ENCODE measurements at places on chromosomes 7 and 10.

- DNase-seq: no peak
These were observed 43.5 kb downstream of the YKT6 start for GRCh38 chr7:44244282-44244681.

GRCh38 chr10:103765981-103766380, 89.4 kb downstream of the SH3PXD2A start:
- no peak for DNase-seq

- no peak for DNase-seq
These were observed 84.7 kb downstream of the NRP1 start for GRCh38 chr10:33249659-33250345.

GRCh38 chr7:148575640-148576411, 14.7 kb upstream of the C7orf33 start:
- DNase-seq: peak; percentile 8

DNA sequence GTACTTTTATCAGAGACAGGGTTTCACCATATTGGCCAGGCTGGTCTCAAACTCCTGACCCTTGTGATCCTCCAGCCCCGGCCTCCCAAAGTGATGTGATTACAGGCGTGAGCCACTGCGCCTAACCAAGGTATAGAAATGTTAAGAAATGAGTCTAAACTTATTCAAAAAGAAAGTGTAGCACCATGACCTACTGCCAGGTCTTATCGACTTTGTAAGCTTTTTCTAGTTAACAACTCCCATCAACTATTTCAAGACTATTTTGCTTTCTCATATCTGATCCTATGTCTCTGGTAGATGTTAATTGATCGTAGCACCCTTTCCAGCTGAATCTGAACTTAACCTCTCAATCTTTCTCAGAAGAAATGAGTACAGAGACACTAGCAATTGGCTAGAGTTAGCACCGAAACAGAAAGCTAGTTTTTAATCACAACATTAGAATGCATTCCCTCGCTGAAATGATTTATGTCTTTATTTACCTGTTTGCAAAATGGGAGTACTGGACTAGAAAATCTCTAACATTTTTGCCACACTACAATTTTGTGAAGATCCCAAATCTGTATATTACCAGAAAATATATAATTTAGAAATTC, 114.0 kb upstream of the HGF start:
- no peak for DNase-seq

DNA sequence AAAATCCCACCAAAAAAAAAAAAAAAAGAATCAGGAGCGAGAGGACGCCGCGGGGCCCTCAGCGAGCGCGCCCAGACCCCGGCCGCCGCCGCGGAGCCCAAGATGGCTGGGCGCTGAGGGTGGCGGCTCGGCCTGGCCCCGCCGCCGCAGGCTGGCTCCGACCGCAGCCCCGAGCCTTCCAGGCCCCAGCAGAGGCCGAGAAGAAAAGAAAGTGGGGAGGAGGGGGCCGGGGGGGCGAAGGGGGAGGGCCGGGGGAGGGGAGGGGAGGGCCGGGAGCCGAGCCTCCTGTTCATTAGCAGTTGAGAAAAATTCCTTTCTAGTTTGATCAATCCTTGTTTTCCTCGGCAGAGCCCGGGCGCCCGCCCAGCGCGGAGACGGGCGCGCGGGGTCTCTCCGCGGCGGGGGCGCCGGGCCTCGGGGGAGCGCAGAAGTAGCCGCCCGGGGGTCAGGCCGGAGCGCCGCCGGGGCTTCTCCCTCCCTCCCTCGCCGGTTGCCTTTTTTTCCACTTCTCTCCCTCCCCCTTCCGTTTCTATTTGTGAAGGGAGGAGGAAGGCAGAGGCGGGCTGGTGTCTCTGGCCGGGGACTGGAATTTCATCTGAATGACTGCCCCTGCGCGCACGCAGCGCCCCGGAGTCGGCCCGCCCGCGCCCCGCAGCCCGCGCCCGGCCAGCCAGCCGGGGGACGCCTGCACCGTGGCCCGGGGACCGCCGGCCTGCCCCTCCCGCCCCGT, 778 bp upstream of the TRIM8 start:
- no peak for DNase-seq

DNA sequence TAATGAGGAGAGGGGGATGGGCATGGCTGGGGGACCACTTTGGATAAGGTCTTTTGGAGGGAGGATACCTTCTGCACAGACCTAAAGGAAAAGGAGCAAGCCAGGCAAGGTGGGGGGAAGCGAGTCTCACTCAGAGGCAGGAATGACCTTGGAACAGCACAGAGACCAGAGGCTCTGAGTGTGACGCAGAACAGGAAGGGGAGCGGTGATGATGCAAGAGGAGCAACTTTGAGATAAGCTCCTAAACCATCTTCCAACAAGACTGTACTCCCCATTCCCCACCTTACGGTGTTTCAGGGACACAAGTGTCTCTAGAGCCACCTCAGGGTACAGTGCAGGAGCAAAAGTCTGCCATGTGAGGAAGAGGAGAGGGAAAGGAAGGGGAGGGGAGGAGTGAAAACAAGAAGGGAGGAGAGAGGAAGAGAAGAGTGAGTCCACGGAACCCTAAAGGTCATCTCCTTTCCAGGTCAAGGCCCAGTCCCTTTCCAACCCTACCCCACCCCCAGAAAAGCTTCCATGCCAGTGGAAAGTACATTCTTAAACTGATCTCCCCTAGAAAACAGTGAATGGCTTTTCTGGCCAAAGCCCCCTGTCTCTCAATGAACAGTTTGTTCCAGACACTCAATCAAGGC, 54.1 kb downstream of the JAZF1 start:
- DNase-seq: no peak

DNA sequence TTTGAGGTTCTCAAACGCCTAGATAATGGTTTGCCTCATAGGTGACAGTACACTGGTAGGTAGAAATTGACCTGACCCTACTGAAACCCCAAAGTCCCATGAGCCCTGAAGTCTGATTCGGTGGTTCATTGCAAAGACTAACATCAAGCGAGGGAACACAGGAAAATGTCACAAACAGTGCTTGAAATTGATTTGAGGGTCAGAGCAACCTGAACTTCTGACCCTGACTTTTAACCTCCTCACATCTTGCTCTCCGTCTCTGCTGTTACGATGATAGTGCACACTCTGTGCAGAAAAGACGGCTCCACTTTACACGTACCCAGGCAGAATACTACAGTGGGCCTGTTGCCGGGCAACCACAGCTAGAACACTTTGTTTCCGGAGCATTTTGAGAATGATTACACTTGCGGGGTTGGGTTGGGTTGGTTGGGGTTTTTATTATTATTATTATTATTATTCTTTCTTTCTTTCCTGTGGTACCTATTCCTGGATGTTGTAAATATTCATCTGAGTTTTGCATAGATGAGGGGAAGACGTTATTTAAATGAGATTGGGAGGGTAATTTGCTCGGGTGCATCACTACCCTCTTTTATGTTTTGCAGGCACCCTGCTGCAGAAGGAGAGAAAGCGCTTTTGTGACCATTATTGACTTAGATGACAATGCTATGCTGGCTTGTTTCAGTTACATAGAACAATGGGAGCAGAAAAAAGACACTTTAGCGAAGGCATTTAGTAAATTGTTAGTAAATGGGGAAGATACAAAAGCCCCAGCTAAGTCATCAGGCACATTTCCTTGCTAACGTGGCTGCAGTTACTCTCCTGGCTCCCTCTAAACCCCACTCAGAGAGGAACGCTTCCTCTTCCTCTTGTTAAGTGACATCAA, 438.1 kb upstream of the NRP1 start:
- no peak for DNase-seq

DNA sequence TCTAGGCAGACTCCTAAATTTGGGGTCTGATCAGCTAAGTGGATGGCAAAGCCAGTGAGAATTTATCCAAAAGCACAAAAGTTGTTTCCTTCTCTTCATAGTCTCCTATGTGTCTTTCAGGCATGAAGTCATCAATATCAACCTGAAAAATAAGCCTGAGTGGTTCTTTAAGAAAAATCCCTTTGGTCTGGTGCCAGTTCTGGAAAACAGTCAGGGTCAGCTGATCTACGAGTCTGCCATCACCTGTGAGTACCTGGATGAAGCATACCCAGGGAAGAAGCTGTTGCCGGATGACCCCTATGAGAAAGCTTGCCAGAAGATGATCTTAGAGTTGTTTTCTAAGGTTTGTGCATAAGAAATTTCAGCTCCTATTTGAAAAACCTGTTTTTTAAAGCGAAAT, 4.8 kb downstream of the GSTO1 start:
- DNase-seq: no peak

GRCh38 chr10:15069230-15069629, 19.3 kb downstream of the ACBD7 start:
- DNase-seq: no peak

DNA sequence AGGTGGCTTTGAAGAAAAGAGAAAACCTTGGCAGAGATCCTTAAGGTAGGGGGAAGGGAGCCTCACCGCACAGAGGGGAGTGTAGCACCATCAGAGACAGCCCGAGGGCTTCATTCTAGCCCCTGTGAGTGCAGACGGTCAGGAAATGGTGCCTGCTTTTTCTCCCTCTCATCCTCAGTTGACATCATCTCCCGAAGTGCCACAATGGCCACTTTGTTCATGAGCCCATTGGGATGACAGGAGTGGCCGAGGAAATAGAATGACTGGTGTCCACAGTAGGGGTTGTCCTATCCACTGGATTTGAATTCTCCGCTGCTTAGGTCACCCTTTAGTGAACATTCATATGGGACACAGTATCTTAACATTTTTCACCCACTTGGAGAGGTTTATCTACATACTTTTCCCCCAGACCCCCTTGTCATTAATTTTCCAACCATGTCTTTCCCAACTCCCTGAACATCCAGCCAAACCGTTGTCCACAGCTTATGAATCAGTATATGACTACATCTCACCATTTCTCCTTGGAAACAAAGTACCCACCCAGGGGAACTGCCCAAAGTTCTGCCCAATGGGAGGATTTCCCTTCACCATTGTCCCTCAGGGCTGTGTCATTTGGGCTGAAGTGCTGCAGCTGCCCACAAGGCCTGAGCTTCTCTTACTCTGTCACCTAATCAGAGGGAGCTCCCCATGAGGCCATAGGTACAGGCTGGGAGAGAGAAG, 108.8 kb downstream of the ADCY1 start:
- DNase-seq: no peak

DNA sequence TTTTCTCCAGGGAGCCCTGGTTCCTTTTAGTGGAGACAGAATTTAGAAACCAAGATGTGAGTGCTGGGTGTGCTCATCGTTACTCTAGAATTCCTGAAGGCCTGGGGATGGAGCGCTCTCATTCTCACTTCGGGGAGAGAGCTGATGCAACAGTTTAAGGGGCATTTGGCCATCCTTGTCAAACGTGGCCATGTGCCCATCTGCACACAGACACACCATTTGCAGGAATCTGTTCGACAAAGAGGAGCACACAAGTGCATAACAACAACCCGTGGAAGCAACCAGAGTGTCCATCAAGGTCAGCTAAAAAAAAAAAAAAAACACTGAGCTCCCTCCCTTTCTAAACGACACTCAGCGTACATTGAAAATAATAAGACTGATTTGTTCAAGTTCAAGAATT, 23.0 kb upstream of the RET start:
- no peak for DNase-seq

DNA sequence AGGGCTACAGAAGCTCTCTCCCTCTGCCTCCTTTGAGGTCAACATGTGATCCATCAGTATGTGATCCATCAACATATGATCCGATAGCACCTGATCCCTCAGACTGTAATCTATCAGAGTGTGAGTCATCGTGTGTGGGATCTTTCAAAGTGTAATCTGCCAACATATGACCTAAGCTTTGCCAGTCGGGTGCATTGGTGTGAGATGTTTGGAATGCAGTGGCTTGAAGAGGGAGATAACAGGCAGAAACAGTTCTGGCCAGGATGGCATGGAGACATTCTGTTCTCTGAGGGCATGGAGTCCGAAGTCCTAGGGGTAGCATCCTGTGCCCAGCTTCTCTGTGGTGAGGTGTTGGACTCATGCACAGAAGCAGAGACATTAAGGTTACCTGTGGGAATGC, 217.7 kb upstream of the ETV1 start:
- no peak for DNase-seq

DNA sequence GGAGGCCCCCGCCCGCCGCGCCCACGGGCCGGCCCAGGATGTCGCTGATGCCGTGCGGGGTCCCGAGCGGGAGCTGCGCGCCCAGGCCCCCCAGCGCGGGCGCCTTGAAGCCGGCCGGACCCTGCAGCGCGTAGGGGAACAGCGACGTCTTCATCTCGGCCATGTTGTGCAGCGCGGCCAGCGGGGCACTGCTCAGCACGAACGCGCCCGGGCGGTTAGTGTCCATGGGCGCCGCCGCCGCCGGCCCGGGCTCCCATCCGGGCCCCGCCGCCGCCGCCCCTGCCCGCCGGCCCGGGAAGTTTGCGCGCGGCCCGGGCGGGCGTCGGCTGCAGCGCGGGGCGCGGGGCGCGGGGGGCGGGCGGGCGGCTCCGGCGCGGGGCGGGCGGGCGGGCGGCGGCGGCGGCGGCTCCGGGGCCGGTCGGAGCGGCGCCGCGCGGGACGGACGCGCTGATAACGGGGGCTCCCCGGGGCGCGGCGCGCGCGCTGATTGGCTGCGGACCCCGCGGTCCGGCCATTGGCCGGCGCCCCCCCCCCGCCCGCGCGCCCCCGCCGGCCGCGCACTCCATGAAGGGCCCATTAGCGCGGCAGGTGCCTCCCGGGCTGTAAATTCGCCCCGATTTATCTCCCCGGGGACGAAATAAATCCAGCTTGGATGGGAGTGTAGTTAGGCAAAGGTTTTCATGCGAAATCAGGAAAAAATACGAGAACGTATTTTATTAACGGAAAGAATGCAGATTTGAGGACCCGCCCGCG, at the start of gene NKX6-2:
TSS of gene NKX6-2 (minus strand) at position 425 of the 753 bp plus-strand sequence. CDS start at position 226, 199 bp downstream.
- DNase-seq: no peak

DNA sequence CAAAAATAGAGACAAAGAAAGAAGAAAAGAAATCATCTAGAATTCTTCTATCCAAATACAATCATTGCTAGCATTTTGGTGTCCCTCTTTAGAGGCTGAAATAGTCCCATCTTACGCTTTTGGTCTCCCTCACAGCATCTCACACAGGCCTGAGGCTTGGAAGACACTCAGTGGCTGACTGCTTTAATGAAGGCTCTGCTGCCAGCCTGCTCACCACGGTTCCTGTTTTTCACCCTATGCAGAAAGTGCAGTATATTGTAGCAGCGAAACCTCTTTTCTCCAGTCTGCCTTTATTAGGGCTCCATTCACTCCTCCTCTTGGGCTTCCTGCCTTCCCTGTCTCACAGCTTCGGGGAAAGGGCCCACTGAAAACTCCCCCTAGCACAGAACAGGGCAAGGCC, 102.2 kb downstream of the JCAD start:
- no peak for DNase-seq

DNA sequence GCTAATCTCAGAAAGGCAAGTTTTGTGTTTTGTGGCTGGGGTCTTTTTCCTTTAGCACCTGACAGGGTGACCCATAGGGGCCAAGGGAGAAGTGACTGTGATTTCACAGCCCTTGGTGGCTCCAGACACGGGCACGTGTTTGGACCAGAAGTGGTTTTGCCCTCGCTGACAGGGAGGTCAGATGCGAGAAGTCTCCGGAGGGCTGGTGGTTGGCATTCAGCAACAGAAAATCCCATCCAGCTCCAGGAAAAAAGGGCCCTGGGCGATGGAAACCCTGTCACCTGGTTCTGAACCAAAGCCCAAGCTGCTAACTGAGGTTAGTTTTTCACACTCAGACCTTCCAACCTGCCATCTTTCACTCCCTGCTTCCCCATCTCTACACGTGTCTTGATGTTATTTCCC, 272.9 kb downstream of the TRIL start:
- no peak for DNase-seq

- DNase-seq: no peak
These were observed 275.9 kb downstream of the EXOC4 start for GRCh38 chr7:133528796-133529195.
